ENCODE measurements at places on chromosomes 4 and X.

DNA sequence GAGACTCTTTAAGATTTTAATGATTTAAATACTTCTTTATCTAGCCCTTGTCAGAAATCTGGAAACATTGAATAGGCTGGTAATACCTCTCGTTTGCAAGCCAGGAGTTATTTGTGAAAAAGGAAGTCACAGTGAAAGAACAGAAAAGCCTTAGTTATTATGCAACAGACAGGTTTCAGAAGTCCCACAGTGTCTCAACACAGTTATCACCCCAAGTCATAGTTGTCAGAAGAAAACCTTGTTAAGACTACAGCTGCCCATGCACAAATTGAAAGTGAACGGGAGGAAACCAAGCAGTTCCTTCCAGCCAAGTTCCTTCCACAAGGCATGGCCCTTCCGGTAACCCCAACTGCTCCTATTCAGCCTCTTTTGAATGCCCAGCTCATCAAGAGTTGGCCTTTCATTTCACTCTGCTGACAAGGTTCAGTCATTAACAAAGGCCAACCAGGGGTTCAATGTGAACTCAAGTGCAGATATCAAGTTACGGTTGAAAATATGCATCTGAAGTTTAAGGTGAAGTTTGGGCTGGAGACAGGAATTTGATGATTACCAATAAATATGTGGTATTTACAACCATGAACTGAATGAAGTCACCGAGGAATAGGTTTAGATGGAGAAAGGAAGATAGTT, 15.6 kb downstream of the ALPK1 start:
- DNase-seq, result no peak

DNA sequence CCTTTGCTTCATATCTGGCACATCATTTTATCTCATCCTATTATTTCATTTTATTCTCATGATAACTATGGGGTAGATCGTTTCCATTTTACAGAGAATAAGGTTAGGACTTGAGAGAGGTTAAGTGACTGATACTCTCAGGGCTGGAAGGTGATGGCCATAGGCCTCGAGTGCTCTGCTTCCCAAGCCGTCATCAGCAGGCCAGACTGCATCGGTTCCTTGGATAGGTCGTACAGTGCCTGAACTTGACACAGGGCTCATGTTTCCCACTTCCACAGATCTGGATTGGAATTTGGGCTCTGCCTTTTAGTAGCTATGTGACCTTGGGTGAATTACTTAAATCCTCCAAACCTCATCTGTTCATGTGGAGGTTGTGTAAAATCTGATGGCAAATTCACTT, 81.4 kb downstream of the TMEM131L start:
- no peak for DNase-seq

DNA sequence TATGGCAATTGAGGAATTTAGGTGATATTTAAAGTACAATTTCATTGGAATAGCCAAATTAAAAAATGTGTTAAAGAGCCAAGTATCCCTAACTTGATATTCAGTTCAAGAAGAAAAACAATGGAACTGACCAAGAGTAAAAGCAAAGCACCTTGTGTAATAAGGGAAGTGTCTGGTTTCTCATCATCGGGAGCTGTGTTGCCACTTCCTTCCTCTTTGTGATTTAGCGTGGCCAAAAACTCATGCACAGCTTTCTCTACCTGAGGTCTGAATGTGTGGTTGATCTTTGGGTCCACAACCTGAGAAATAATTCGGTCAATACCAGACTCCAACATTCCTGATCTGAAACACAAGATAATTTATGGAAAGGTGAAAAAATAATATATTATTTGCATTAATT, 12.4 kb downstream of the BOD1L1 start:
- DNase-seq, result no peak

GRCh38 chr4:5144384-5144783, 93.1 kb downstream of the STK32B start:
- no peak for DNase-seq

DNA sequence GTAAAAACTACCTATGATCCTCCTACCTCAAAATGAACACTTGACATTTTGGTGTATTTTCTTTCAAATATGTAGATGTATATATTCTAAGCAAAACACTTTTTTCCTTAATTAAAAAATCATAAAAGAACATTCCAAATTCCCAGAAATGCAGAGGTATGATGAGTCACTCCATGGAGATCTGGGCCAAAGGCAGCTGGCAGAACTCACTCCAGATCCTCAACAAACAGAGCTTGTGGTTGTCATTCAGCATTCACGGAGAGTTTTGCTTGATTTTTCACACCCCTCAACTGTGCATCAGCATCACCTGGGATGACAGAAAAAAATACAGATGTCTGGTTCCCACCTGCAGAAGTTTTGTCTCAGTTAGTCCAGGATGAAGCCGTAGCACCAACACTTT, 144.6 kb downstream of the KIT start:
- no peak for DNase-seq

GRCh38 chr4:180710628-180711337, 1532.4 kb upstream of the TENM3 start:
- no peak for DNase-seq

- no peak for DNase-seq
Measured at GRCh38 chrX:105282077-105282476, 61.6 kb upstream of the TEX13A start.

- no peak for DNase-seq
Measured at GRCh38 chrX:85375333-85375738, 4.1 kb downstream of the POF1B start.

GRCh38 chrX:37383313-37383712, 34.1 kb downstream of the PRRG1 start:
- no peak for DNase-seq

DNA sequence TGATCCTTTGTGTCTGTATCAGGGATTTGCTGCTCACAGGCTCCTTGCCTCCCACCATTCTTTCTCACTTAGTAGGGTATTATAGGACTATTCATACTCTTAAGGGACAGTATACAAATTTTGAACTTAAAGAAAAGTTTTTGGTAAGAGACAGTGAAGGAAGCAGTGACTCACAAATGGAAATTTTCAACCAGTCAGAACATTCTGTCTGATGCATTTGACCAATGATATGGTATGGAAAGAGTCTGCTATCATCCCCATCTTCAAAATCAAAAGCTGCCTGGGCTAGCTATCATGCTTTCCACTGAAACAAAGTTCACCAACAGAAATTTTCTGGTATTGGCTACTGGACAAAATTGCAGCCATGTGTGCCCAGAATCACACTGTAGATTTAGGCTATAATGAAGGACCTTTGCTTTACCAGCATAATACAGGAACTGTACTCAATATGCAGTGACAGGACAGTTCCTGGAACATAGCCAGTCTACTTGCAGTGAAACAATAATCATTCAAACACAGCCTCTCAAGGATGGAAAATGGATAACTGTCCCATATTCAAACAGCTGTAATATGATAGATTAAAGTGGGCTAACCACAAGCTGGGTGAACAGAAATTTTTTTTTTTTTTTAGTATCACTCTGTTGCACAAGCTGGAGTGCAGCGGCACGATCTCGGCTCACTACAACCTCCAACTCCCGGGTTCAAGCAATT, 109.0 kb upstream of the ACSL4 start:
- no peak for DNase-seq

GRCh38 chrX:17632942-17633341, 104.4 kb upstream of the SCML1 start:
- DNase-seq, result no peak

- peak; percentile 17 for DNase-seq
Measured at GRCh38 chrX:81174286-81174685, 27.4 kb downstream of the HMGN5 start.

DNA sequence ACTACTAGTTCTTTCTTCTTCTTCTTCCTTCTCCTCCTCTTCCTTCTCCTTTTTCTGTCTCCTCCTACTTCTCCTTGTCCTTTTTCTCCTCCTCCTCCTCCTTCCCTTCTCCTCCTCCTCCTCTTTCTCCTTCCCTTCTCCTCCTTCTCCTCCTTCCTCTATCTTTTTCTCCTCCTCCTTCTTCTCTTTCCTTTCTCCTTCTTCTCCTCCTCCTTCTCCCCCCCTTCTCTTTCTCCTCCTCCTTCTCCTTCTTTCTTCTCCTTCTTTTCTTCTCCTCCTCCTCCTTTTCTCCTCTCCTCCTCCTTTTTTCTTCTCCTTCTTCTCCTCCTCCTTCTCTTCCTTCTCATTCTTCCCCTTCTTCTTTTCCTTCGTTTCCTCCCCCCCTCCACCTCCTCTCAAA, 21.8 kb upstream of the NAP1L5 start:
- DNase-seq, result no peak

GRCh38 chr4:71201817-71202576, 136.8 kb upstream of the SLC4A4 start:
- no peak for DNase-seq

- no peak for DNase-seq
Measured at GRCh38 chr4:6245246-6246169, 24.1 kb upstream of the WFS1 start.

DNA sequence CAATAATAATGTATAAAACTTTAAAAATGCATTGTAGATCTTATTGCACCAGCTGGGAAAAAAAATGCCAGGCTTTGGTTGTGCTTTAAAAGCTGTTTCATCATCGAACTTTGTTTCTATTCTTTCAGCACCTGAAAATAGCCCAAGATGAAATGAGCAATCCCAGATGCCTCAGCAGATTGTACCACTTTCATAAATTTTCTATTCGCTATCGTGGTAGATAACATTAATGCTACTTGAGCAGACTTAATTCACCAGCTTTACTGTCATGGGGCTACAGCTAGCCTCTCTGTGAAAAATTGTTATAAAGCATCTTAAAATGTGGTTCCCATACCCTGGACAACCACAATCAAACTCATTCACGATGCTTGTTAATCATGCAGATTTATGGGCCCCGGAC, 599.6 kb upstream of the HS3ST1 start:
- no peak for DNase-seq

GRCh38 chr4:110487873-110488272, 11.9 kb downstream of the ENPEP start:
- DNase-seq, result no peak

GRCh38 chr4:20251031-20251795, 492 bp upstream of the SLIT2 start:
- DNase-seq, result no peak

DNA sequence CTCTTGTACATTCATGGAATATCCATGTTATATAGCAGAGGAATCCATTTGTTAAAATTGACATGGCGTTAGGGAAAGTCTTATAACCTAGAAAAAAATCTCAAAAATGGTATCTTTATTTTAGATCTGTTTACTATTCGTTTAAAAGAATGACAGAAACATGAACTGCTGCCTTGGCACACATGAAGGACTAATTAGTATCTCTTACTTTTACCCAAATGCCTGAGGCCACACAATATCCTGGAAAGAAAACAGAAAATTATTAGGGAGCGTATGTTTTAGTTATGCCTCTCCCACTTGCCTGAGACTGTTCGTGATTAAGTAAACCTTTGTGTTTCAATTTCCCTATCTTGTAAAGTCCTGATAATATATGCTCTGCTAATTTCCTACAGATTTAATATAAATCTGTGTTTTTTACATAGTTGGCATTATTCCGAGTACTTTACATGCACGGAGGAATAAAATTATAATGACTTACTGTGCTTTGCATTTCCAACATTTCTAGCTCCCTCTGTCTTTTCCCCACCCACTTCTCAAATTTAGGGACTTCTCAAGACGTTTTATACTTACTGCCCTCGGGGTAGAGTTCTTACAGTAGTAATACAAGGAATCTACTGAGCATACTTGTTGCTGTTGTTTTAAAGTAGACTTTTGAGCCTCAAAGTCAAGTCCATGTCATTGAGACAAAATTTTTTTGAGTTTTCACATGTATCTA, 147.3 kb downstream of the VEGFC start:
- DNase-seq, result no peak

- no peak for DNase-seq
Measured at GRCh38 chr4:15755321-15756155, 22.6 kb upstream of the CD38 start.

GRCh38 chr4:57214654-57215411, 104.6 kb upstream of the IGFBP7 start:
- DNase-seq, result no peak

DNA sequence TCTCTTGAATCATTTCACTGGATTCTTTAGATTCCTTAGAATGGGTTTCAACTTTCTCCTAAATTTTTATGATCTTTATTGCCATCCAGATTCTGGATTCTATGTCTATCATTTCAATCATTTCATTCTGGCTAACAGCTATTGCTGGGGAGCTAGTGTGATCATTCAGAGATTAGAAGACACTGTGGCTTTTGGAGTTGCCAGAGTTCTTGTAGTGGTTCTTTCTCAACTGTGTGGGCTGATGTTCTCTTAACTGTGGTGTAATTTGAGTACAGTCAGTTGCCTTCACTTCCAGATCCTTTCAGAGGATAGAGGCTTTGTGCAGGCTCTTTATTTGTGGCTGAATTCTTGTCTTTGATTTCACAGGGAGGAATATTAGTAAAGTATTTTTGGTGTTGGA, 12.1 kb upstream of the CSN2 start:
- no peak for DNase-seq

GRCh38 chr4:74632634-74633033, 161.7 kb downstream of the BTC start:
- peak; percentile 40 for DNase-seq

DNA sequence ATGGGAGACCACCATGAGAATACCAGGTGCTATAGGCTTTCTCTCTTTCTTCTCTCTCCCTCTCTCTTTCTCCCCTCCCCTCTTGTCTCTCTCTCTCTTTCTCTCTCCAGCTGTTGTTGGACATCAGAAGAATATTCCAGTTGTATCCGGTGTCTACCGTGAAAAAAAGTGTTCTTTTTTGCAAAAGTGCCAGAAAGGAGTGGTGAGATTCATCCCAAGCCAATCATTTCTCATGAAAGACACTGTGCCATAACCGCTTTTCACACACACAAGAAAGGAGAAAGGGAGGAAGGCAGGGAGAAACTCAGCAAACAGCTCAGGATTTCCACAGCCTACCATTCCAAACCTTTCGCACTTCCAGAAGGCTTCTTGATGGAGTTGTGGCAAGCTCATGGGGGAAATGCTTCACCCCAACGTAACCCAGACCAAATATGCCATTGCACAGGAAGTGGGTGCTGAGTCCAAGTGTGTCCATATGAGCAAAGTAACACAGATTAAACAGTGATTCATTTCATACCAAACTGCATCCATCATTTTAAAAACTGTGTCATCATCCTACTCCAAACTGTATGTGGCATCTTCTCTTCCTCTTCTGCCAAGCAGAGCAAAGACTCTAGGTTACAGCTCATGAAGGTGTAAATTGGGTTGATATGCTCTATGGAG, 224.0 kb downstream of the APBB2 start:
- no peak for DNase-seq

Data from CD4-positive, alpha-beta T cell treated with Interleukin-21 for 1 hour (primary cell).